ENCODE measurements at places on chromosomes 7 and 10.
A peak's percentile ranks its signal among the peaks of the same experiment; 100 is the strongest.

DNA sequence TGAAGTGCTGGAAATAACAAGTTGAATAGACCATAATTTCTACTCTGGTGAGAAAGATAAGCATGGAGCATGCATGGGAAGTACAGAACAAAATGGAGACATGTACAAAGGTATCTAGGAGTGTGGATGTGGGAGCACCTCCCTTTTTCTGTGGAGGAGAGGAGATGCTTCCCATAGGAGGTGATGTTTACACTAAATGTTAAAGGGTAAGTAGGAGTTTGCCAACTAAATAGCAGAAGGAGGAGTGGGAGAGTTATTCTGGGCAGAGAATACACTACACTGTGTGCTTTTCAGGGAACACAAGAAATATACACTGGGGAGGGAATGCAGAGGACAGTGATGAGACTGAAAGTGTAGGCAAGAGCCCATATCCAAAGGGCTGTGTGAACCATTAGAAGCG, 21.1 kb upstream of the PANK1 start:
- no peak for DNase-seq

DNA sequence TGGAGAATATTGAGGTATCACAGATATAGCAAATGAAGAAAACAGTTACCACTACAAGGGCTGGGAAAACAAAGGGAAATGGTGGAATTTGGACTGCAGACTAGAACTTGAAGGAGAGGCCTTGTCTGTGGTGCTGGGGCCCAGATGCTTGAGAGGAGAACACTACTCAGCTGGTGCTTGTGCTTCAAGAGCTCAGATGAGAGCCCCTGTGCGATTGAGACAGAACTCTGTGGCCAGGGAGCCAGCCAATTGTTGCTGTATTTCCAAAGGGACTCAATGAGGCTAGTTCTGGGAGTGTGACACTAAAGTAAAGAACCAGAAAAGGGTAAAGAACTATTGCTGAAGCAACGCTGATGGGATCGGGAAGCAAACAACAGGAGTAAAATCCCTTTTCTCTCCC, 406.5 kb upstream of the SEMA3D start:
- DNase-seq = no peak

GRCh38 chr10:47372726-47373125, 11.4 kb downstream of the ZNF488 start:
- DNase-seq = no peak

GRCh38 chr10:3186368-3186767, 13.8 kb upstream of the PITRM1 start:
- no peak for DNase-seq

DNA sequence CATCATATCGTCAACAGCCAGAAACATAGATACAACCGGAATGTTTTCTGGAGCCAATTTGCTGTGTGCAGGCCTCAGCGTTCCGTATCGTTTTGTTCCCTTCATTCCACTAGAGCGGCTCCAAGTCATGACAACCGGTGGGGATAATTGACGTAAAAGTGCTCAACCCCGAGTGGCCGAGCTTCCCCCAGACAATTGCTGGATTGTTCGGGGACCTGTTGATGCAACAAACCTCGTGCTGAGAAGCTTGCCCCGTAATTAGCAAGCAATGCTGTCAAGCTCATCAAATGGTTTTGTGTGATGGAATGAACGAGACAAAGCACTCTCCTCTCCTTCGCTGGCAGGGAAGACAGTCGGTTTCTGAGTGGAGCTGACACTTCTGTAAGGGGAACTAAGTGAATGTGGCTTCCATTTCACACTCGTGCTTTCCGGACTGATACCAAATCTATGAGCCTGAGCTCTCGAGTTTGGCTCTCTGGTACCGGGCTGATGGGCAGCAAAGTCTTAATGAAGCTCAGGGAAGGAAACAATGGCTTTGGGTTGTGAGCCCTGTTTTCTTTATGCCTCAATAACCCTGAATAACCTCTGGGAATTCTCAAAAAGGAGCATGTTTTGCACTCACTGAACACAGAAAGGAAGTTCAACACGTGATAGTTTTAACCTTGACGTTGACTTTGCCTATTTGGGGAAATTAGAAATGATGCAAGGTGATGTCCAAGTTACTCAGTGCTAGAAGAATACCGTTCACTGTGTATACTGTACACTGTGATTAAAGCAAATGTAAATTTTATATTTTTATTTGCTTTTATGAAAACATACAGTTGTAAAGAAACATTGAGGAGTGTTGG, 220.5 kb downstream of the BAMBI start:
- no peak for DNase-seq

GRCh38 chr10:5467207-5467535, 32.2 kb downstream of the CALML5 start:
- peak; percentile 72 for DNase-seq

- DNase-seq = no peak
These were observed 83.1 kb upstream of the EGR2 start for GRCh38 chr10:62899311-62899710.

- no peak for DNase-seq
These were observed 44.9 kb downstream of the SPDYE5 start for GRCh38 chr7:75536940-75537538.

- no peak for DNase-seq
These were observed 1.4 kb downstream of the TNKS2 start for GRCh38 chr10:91799612-91799975.

DNA sequence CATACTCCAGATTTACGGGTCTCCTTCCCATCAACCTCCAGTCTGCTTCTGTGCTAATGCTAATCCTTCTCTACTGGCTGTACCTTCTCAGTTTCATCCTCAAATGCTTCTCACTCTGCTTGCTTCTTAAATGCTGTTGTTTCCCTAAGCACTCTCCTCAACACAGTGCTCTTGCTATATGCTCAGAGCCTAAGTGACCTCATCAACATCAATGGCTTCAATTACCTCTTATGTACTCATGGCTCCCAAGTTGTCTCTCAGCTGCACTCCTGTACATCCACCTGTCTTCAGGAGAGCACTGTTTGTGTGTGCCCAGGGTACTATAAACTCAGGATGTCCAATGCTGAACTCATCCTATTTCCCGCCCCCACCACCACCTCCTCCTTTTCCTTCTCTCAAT, 22.5 kb downstream of the ELAPOR2 start:
- DNase-seq = no peak

DNA sequence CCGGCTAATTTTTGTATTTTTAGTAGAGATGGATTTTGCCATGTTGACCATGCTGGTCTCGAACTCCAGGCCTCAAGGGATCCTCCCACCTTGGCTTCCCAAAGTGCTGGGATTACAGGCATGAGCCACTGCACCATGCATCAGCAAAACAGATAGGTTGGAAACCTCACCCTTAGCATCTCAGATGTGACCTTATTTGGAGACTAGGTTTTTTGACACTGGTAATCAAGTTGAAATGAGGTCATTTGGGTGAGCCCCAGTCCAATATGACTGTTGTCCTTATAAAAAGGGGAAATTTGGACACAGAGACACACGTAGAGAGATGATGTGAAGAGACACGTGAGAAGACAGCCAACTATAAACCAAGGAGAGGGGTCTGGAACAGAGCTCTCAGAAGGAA, 42.5 kb upstream of the TPST1 start:
- no peak for DNase-seq

- DNase-seq = no peak
These were observed 39.7 kb upstream of the GPR141 start for GRCh38 chr7:37643876-37644275.

DNA sequence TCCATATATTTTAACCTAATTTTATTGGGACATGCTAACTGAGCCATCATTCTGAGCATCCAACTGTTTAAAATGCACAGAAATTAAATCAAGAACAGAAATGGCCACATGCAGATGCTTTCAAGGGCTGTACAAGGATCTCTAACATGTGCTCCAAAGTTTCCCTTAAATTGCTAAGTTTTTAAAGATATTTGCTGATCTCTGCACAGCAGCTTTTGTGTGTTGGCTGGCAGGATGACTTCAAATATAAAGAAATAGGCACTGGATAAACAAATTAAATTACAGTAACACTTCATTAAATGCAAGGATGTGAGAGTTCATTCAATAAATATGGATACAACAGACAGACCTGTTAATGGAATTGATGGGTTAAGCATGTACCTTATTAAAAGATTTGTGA, 148.0 kb upstream of the MEOX2 start:
- no peak for DNase-seq

DNA sequence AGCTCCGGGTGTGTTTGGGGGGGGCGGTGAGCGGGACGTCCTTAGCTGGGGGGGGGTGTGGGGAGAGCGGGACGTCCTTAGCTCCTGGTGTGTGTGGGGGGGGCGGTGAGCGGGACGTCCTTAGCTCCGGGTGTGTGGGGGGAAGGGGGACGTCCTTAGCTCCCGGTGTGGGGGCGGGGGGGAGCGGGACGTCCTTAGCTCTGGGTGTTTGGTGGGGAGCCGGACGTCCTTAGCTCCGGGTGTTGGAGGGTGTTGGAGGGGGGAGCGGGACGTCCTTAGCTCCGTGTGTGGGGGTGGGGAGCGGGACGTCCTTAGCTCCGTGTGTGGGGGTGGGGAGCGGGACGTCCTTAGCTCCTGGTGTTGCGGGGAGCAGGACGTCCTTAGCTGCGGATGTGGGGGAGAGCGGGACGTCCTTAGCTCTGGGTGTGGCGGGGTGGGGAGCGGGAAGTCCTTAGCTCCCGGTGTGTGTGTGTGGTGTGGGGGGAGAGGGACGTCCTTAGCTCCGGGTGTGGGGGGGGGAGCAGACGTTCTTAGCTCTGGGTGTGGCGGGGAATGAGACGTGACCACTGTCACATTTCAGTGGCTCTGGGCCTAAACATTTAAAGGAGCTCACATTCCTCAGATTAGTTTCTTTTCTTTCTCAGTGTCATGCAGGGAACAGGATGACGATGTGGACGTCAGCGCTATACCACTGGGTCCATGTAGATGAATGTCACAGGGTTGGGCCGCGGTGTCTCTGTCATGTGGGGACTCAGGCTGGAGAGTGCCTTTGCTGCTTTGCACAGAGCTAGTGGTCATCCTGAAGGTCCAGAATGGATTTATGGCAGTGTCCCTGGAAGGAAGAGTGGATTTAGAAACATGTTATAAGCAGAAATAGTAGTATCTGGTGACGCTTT, 7.5 kb downstream of the DYNC2I1 start:
- DNase-seq = peak; percentile 71

GRCh38 chr7:12094365-12094921, 116.7 kb upstream of the TMEM106B start:
- DNase-seq = no peak

DNA sequence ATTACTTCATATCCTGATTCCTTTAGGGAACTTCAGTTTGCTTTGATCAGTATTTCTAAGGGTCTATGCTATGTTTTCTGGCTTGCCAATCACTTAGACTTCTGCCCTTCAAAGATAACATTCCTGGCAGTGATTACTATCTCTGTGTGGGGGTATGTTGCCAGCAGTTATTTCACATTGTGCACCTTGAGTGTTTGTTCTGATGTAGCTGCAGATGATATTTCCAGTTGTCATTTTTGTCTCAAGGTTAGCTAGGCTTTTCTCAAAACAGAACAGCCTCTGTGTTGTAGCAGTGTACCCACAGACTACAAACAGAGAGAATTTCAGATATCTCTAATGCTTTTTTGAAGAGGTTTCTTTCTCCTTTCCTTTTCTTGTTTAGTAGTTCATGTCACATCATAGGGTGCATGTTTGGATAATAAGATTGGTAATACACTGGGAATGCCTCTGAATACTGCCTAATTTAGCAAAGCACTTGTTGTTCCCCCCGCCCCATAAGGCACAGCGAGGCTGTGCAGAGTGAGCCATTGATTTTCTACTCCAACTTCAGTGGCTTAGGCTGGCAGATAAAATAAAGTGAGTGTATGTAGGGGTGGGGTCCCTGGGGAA, 134.7 kb upstream of the AGR3 start:
- DNase-seq = no peak

- DNase-seq = no peak
These were observed 519.1 kb upstream of the IGFBP3 start for GRCh38 chr7:46440186-46440585.

- DNase-seq = no peak
These were observed 53.6 kb upstream of the WNT16 start for GRCh38 chr7:121275204-121275603.

- DNase-seq = no peak
These were observed 24.4 kb downstream of the SLC26A4 start for GRCh38 chr7:107684947-107685463.

DNA sequence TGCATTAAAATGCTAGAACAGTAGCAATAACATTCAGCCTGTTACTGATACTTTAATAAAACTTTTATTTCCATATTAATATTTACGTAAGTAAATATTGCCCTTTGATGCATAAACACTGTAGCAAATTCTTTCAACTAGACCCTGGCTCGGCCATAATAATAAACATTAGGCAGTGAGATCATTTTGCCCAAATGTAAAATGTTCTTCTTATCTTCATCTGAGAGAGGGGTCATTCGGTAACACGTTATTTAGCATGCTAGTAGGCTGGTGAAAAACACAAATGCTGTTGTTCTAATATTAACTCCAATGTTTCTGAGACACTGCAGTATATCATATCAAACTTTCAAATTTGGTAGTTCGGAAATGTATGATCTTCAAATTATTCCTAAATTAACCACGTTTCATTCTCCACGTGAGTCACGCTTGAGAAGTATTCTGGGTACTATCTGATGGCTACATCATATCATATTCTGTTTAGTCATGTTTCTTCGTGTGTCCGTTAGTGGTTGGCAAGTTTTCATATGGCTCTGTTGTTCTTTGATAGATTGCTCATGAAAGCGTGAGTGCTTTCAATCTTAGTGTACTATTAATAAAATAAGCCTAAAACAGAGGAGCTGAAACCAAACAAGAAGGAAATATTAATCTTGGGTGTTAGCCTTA, 145.8 kb downstream of the NSUN6 start:
- no peak for DNase-seq

- no peak for DNase-seq
These were observed 46.7 kb downstream of the AFAP1L2 start for GRCh38 chr10:114357515-114357996.

- DNase-seq = no peak
These were observed 90.3 kb downstream of the GLCCI1 start for GRCh38 chr7:8058852-8059251.

GRCh38 chr10:71265618-71266146, 53.3 kb downstream of the UNC5B start:
- DNase-seq = no peak

DNA sequence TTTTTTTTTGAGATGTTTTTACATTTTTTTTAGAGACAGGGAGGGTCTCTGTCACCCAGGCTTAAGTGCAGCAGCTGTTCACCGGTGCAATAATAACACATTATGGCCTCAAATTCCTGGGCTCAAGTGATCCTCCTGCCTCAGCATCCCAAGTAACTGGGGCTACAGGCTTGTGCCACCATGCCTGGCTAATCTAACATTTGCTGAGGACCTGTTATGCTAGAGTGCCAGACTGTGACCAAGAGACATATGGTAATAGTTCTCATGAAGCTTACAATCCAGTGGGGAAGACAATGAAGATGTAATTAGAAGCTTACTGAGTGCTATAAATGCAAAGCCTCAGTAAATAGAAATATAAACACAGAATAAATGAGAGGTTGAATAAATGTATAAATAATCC, 17.6 kb upstream of the ORC5 start:
- DNase-seq = no peak

GRCh38 chr7:21426286-21427181, 1.3 kb upstream of the SP4 start:
- DNase-seq = no peak

GRCh38 chr7:142352543-142352942, 94.7 kb upstream of the PRSS58 start:
- no peak for DNase-seq

All from hindlimb muscle (tissue), 1 donor.